ENCODE measurements at places on chromosomes 12 and 14.

DNA sequence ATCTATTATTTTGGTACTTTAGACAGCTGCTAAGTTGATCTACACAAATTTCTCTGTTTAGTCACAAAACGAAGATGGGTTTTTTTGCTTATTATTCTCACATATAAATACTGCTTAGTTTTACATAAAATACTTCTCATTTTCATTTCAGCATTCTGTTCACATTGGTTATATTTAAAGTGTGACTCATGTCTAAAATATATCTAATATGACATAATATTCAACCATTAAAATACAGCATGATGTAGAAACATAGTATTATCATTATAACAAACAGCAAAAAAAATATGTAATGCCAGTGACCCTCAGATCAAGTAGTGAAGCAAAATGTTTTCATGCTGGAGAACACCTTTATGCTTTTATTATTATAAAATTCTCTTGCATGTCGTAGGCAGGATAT, 63.7 kb downstream of the SH2B3 start:
- no peak for DNase-seq

DNA sequence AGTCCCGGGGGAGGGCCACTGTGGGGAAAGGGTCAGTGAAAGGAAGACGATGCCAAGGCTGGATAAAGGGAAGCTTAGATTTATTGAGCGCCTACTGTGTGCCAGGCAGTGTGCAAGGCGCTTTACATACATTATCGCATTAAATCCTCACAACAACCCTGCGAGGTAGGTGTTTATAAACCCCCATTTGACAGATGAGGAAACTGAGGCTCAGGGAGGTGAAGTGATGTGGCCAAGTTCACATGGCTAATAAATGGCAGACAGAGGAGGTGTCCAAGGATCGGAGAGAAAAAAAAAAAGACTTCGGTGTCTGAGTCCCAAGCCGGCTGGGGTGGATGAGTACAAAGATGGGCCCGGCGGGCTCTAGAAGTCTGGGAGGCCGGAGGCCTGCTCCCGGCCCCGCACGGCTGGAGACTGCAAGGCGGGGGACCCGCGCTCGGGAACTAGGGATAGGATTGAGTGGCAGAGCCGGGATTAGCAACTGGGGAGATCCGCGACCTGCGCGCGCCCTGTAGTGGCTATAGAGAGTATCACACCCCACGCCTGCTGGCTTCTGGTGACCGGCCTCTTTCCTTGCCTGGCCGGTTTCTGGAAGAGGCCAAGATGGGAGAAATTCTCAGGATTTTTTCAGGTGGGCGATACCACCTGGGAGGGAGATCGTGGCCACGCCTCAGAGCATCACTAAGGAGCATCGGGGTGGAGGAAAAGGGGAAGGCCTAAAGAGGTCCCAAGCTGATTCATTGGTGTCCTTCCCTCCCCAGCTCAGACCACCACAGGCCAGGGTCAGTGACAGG, 3.9 kb downstream of the DDN start:
- DNase-seq: peak; percentile 66

DNA sequence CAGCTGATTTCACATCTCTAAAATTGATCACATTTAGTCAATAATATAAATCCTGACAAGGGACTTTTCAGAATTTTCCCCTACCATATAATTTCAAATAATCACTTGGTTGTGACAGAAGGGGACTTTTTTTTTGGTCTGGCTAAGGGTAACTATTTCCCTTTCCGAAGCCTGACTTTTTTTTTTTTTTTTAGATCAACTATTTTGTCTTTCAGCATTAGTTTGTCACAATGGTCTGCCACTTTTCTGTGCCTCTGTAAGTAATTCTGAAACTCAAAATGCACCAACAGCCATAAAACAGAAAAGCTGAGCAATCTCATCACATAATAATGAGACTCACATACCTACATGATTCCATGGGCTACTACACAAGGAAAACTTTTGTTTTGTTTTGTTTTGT, 266.4 kb downstream of the SSPN start:
- no peak for DNase-seq

DNA sequence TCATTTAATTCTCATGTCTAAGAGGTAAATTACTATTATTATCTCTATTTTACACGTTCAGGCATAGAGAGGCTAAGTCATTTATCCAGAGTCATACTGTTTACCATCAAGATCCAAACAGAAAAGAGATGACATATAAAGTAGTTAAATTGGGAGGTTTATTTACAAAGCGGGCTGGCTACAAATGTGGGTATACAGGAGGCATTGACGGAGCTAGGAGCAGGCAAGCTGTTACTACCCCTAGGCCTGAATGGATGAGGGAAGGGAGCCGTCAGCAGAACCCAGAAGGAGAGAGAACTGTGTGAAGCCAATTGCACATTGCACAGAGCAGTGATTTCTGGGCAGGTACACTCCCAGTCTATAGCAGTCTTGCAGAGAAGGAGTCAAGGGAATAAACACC, 39.8 kb downstream of the DACT1 start:
- DNase-seq: no peak

- no peak for DNase-seq
Observed at GRCh38 chr12:130666645-130667044, 49.5 kb downstream of the RIMBP2 start.

DNA sequence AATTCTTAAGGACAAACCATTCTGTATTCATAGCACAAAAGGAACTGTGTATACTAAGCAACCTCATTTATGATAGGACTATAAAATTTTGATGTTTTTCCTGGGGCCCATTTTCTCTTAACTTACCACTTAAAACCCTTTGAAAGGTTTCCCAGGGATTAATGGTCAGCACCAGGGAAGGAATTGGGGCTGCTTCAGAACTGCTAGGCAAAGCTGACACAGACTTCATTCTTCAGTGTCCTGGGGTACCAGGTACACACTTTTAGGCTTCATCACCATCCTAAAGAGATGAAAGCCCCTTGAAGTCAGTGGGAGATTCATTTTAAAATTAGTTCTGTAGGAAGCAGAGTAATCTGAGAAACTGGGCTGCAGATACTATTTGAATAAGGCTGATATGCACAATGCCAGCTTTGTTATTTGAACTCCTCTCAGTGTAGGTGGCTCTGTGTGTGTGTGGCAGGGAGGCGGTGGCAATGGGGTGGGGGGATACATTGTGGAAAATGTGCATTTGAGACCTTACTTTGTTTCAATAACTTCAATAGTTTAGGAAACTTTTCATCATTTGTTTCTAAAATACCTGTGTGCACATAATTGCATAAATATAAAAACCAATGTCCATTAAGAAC, 329.3 kb upstream of the DCN start:
- DNase-seq: no peak

DNA sequence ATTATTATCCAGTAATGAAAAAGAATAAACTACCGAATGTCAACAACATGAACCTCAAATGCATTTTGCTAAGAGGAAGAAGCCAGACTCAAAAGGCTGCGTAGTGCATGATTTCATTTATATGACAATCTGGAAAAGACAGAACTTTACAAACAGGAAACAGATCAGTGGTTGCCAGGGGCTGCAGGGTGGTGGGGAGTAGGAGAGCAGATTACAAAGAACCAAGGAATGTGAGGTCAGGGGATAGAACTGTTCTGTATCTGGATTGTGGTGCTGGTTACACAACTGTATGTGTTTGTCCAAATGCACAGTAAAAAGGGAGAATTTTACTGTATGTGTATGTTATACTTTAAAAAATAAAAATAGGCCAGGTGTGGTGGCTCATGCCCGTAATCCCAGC, 89.7 kb upstream of the MYL2 start:
- DNase-seq: no peak

GRCh38 chr12:47591795-47592194, 114.0 kb downstream of the RPAP3 start:
- no peak for DNase-seq

- no peak for DNase-seq
Observed at GRCh38 chr14:48373981-48374380, 698.6 kb upstream of the MDGA2 start.

GRCh38 chr12:116472193-116472592, 87.0 kb upstream of the MAP1LC3B2 start:
- DNase-seq: no peak

- DNase-seq: peak; percentile 5
Observed at GRCh38 chr12:54736549-54736948, 88.4 kb upstream of the DCD start.

DNA sequence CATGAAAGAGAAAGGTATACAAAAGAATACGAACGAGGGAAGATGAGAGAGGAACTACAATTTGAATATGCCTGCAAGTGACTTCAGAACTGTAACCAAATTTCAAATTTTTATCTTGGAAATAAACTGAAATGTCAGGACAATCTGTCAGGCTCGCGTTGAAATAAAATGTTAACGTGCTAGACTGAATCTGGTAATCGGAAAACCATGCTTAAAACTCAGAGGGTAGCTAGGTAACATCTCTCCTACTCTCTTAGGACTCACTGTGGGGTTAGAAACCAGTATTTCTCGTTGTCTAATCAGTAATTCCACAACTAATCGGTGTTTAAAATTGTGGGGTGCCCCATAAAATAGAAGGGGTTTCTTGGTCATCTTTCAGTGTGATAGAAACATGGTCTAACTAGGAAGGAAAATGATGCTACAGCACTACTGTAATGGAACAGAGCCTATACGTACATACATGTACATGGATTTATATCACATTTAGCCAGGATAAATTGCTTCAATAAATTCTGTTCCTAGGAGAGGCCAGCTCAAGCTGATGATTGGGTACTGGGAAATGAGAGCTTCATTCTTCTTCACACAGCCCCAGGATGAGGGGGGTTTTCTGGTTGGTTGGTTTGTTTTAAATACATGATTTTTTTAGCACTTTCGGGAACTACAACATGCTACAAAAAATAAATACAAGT, 23.9 kb downstream of the ATF7 start:
- DNase-seq: no peak

GRCh38 chr12:45712319-45712718, 17.2 kb upstream of the ARID2 start:
- no peak for DNase-seq

DNA sequence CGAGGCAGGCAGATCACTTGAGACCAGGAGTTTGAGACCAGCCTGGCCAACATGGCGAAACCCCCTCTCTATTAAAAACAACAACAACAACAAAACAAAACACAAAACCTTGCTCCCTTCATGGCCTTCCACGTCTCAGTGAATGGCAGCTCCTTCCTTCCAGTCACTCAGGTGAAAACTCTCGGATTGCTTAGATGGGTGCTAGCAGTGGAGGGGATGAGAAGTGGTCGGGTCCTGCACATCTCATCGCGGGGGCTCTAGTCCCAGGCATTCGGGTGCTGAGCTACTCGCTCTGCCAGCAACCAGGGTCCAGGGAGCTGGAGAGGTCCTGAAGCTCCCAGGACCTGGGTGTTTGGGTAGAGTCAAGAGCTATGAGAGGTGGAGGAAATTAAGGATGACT, 7.7 kb downstream of the SLC6A13 start:
- no peak for DNase-seq

- no peak for DNase-seq
Observed at GRCh38 chr12:114821570-114821969, 137.6 kb upstream of the TBX3 start.

- peak; percentile 23 for DNase-seq
Observed at GRCh38 chr14:98120831-98121464, 1151.0 kb downstream of the BCL11B start.

- no peak for DNase-seq
Observed at GRCh38 chr12:117387832-117388231, 26.4 kb upstream of the NOS1 start.

DNA sequence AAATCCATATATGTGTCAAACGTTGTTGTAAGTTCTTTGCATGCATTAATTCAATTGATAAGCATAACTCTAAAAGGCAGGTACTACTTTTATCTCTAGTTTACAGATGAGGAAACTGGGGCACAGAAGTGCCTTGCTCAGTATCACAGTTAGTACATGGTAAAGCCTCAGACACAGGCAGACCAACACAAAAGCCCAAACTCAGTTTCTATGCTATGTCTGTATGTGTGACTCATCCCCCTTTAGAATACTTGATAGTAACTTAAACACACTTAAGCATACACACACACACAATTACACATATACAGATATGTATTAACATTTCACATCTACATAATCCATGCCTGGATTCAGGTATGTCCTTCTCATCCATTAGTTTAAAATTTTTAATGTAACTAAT, 88.0 kb downstream of the EPS8 start:
- DNase-seq: peak; percentile 3

DNA sequence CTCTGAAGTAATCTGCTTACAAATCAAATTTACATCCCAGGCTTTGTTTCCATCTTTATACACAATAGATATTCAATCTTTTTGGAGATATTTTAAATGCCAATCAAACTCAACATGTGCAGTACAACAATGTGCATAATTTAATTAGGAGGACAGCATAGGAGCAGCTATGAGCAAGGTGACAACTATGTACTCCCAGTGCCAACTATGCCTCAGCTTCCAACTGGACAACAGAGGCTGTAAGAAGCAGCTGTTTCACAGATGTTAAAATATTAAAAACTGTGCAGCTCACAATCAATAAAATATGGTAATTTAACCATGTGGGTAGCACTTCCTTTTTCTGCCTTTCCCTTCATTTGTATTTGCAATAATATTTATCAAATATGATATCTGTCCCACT, 99.9 kb downstream of the ST8SIA1 start:
- no peak for DNase-seq

GRCh38 chr12:114852976-114853529, 169.1 kb upstream of the TBX3 start:
- DNase-seq: no peak

- no peak for DNase-seq
Observed at GRCh38 chr14:24235804-24236688, 3.3 kb downstream of the GMPR2 start.

GRCh38 chr12:29427964-29428363, 47.0 kb upstream of the ERGIC2 start:
- peak; percentile 21 for DNase-seq

DNA sequence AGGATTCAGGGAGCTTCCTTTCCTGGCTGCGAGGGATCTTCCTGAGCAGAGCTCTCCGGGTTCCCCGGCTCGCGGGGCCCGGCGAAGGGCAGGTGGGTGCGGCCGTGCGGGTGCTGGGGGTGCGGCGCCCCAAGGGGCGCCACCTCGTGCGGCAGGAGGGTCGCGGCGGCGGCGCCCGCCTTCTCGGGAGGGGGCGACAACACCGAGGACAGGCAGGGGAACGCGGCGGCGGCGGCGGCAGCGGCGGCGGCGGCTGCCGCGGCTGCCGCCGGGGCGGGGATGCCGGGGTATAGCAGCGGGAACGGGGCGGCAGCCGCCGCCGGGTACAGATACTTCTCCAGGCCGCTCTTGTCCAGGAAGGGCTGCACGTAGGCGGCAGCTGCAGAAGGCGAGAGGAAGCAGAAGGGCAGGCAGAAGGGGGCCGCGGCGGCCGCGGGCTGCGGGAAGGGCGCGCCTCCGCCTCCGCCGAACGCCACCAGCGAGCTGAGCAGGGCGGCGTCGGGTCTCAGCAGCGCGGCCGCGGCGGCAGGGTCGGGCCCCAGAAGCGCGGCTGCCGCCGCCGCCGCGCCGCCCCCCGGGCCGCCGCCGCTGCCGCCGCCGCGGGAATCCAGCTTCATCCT, 2.7 kb downstream of the BHLHE41 start:
- DNase-seq: peak; percentile 39

DNA sequence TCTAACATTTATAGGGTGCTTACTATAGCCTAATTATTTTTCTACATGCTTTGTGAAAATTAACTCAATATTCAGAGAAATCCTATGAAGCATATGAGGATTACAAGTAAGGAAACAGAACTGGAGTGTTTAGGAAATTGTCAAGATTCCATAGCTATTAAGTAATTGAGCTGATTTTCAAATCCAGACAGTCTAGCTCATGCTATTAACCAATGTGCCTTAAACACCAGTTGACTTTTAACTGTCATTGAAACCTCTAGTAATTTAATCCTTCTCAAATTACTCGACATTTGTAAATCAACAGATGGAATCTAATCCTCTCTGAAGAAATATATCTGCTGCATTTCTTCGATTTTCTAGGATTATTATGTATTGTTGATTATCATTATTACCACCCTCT, 488.9 kb downstream of the MDGA2 start:
- DNase-seq: no peak
